Ureter (tissue), 1 donor: ENCODE measurements at places on chromosomes 12 and 14.

GRCh38 chr12:21566223-21566906 is 38.3 kb downstream of the GYS2 start:
- DNase-seq = no peak

- DNase-seq = no peak
Measured at GRCh38 chr14:68327231-68327630, 465.6 kb downstream of the ZFP36L1 start.

- DNase-seq = no peak
Measured at GRCh38 chr12:131527736-131528135, 183.2 kb upstream of the SFSWAP start.

- no peak for DNase-seq
Measured at GRCh38 chr12:49121047-49121696, 10.0 kb downstream of the TUBA1B start.

GRCh38 chr12:114500775-114501473 is 95.0 kb upstream of the TBX5 start:
- no peak for DNase-seq

DNA sequence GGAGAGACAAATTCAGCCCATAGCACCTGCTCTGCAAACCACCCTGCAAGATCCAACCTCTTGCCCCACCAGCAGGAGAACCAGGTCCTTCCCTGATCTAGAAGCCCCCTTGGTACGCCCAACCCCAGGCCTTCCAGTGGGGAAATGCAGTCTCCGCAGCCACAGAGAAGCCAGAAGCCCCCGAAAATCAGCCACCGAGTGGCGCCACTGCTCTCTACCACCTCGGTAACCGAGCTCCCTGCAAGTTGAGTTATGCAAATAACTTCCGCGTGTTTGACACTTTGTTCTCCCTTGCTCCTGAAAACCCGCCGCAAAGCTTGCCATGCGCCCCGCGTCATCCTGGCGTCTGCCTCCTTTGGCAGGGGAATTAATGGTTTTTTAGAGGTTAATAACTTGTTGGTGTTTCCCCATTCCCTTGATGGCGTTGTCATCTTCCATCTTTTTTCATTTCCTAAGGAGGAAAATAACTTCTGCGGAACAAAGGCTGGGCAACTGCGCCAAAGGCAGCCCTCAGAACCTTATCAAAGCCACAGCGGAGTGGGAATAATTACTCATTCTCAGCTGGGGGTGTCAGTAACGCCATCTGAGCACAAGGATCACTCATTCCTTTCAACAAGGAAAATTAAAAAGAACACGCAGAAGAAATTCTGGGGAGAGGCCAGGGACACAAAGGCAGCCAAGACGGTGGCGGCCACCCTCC is 60.4 kb downstream of the FZD10 start:
- DNase-seq = no peak

- no peak for DNase-seq
Measured at GRCh38 chr14:104917993-104918392, 6.7 kb upstream of the PLD4 start.

GRCh38 chr12:115597157-115597712 is 680.3 kb downstream of the MED13L start:
- no peak for DNase-seq

- no peak for DNase-seq
Measured at GRCh38 chr12:54352891-54353874, 11.1 kb downstream of the GPR84 start.

GRCh38 chr12:66066137-66066928 is 64.2 kb downstream of the LLPH start:
- no peak for DNase-seq

- DNase-seq = peak; percentile 59
Measured at GRCh38 chr12:101608301-101609133, 13.7 kb downstream of the MYBPC1 start.

DNA sequence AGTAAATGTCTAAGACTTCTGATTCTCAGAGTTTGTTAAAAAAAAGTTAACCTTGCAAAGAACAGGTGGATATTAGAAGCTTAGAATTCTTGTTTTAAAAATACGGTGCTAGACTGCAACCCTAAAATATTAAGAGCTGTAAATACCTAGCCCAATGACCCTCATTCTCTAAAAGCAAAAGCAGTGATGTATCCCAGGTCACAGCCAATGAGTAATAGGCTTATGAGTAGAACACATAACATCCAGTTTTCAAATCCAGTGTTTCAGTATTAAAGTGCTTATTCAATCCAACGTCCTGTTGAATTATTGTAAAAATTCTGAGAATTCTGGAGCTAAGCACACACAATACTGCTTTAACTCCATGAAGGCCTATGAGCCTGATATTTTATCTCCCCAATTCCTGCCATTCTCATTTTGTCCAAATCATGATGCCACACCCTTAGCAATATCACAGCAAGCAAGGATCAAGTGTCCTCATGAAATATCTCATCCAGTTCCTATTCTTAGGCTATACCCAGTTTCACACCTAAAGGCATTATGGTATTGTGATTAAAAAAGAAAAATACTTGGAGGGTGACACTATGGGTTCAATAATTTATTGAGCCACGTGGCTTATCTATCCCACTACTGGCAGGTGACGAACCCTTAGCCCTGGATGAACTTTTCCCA is 15.3 kb upstream of the ARID4A start:
- DNase-seq = no peak

DNA sequence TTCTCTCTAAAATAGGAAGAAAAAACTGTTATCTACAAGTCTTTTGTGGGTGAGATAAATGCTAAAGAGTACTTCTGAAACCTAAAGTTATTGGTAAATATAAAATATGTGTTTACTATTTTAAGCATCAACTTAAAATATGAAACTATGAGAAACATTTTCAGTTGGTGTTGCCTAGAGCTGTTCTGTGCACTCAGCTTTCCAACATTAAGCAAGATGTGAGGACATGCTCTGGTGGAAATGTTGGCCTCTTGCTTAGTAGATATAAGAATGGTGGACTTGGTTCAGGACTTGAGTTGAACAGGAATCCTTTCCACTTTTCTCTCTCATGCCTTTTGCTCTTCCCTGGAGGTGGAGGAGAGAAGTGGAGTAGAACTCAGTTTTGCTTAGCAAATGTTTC is 164.1 kb upstream of the PELI2 start:
- no peak for DNase-seq

- DNase-seq = no peak
Measured at GRCh38 chr14:26926585-26926984, 328.8 kb upstream of the NOVA1 start.

GRCh38 chr12:96814200-96814599 is 92.9 kb upstream of the NEDD1 start:
- DNase-seq = no peak
